Hematopoietic multipotent progenitor cell treated with erythropoietin and hydrocortisone succinate and interleukin-3 and kit ligand, for 15 days (in vitro differentiated cells): ENCODE measurements at places on chromosomes 2 and 18.

DNA sequence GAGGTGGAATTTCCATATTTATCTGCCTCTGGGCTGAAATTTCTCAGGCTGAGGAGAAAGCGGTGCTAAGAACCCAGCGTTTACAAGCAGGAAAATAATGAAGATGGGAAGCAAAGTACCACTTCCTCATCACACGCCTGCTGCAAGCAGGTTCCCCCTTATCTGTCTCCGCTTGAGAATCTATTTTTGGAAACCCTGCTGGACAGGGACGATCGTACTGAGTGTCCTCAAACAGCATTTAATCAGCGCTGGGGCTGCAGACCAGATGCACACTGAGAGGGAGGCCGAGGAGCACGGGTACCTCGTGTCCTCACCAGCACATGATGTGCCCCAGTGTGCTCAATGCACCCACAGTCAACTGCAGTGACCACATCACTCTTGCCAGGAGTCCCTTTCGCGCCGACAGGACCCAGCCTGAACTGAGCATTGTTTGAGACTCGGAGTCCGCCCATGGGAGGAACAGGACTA lies 160.4 kb downstream of the HDAC4 start:
- DNase-seq: no peak

GRCh38 chr2:241637795-241638660 lies 535 bp downstream of the ATG4B start:
- DNase-seq: peak; percentile 41

DNA sequence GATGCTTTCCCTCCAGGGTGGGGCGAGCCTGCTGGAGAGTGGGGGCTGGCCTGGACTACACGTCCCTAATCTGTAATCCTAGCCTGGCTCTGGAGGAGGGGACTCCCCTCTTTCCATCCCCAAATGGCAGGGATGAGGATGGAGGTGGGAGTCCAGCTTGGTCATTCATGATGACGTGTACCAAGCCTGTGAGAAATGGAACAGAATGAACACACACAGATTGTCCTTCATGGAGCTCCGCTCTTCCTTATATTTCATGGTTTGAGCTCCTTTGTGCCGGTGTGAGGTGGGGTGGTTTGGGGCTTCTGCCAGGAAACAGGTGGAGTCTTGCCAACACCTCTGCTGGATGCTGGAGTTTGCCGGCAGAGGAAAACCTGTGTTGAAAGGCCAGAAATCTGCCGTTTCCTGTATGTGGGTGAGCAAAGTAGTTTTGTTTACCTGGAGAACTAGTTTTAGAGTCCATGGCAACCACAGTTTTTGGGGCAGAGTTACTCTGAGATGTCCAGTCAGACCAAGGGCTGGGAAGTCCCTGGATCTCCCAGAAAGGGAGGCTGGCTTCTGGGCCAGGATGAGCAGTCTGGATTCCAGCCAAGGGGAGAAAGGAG lies 417.6 kb upstream of the MEX3C start:
- no peak for DNase-seq

- no peak for DNase-seq
Observed at GRCh38 chr2:143429932-143430679, 300.9 kb downstream of the ARHGAP15 start.

GRCh38 chr2:234366891-234367290 lies 130.0 kb downstream of the ARL4C start:
- DNase-seq: no peak

DNA sequence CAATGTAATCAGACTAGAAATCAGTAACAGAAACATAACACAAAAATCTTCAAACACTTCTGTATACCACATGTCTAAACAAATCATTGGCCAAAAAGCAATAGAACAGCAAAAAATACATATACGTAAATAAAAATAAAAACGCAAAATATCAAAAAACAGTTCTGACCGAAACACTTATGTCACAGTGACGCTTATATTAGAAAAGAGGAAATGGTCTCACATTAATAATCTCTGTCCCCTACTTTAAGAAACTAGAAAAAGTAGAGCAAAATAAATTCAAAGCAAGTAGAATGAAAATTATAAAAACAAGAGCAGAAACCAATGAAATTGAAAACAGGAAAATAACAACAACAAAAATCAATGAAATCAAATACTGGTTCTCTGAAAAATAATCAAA lies 41.9 kb downstream of the TMEM131 start:
- DNase-seq: no peak

DNA sequence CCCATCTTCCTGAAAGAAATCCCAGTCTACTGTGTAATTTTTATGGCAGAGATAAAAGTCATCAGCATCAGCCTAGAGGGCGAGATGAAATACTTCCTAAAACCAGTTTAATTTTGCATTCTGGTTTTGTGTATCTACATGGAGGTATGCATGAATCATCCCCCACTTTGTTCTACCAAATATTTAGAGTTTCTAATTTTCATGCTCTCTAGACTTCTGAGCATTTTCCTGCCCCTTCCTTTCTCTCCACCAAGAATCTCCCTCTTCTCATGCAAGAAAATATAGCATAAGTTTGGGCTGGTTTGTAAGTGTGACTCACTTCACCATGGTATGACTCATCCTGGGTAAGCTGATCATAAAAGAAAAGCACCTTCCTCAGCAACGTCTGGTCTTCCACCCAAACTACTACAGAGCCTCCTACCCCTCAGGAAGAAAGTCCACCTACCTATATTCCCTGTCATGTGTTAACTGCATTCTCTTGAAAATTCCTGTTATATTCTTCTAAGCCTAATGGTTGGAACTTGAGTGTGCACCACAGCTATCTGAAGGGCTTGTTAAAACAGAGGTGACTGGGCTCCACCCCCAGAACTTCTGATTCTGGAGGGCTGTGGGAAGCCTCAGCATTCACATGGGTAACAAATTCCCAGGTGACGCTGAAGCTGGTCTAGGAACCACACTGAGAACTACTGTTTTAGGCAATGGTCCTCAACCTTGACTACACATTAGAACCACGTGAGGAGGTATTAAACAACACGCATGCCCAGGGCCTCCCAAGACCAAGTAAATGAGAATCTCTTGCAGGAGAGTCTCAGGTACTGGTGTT lies 37.4 kb upstream of the RAPGEF4 start:
- peak; percentile 11 for DNase-seq

- DNase-seq: no peak
Observed at GRCh38 chr2:2524348-2524941, 193.4 kb upstream of the MYT1L start.

- DNase-seq: no peak
Observed at GRCh38 chr18:11823545-11823944, 27.7 kb upstream of the CHMP1B start.
